CD4-positive, alpha-beta T cell treated with Interleukin-12 subunit alpha and Interleukin-12 subunit beta, for 1 hour (primary cell): ENCODE measurements at places on chromosomes 2 and 18.

DNA sequence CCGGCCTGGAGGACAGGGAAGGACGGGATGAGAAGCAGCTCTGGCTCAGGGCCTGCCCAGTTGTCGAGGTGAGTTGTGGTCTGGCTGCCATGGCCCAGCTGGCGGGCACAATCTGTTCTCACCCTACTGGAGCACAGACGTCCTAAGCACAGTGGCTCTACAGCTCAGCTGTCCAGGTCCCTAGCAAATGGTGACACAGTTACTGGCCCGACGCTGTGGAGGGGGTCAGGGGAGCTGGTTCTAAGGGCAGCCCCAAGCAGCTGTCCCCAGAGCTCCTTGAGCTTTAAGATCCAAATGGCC is 32.9 kb downstream of the KCNK3 start:
- no peak for DNase-seq

- no peak for DNase-seq
Observed at GRCh38 chr2:165623783-165624469, 154.4 kb downstream of the CSRNP3 start.

DNA sequence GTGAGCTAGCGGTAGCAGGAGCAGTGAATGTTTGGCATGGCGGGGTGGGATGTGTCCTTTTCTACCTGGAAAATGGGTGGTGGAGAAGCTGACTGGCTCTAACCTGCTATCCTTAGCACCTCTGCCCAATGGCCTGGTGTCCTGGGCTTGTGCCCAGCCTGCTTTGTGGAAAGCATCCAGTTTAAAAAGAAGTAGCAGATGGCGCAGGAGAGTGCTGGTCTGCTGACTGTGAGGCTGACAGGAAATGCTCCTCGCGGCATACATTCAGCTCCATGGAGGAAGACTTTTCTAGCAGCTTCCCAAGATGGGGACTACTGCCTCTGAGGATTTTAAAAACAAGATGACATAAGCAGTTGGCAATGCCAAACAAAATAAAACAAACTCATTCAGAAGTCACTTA is 56.2 kb upstream of the LYPD6B start:
- DNase-seq: no peak

DNA sequence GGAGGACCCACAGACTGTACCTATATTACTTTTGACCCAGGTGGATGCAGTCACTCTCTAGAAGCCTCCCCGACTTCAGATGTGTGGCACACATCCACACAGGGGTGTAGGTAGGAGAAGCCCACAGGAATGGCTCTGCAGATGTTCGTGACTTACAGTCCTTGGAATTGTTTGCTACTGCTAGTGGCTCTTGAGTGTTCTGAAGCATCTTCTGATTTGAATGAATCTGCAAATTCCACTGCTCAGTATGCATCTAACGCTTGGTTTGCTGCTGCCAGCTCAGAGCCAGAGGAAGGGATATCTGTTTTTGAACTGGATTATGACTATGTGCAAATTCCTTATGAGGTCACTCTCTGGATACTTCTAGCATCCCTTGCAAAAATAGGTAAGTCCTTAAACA is 605 bp downstream of the SLC9A4 start:
- no peak for DNase-seq

DNA sequence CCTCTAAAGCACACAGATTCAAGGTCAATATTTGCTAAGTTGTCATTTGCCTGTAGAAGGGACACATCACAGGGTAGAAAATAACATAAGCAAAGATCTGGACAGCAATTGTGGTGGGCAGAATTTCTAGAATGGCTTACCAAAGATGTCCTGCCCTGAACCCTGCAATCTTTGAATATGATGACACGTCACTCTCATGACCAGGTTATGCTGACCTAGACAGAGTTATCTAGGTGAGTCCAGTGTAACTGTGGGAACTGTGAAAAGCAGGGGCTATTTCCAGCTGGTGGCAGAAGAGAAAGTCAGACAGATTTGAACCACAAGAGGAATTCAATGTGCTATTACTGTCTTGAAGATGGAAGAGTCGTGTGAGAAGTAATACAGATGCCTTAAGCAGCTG is 112.3 kb upstream of the CNGA3 start:
- no peak for DNase-seq

DNA sequence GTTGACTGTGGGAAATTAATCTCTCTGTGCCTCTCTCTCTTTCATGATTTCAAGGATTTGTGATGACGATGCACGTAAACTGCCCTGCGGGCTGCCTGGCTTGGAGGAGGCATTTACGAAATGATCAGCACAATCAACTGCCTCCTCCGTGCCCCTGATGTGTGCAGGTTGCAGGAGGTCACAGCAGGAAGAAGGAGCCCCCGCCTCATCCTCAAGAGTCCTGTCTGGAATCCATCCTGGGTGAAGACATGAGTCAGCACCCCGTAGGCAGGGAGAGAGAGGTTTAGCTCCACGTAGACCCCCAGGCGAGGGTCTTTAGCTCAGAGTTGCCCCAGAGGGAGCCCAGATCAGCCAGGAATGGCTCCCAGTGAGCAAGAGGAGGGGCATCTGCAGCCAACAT is 17.1 kb upstream of the TEX51 start:
- no peak for DNase-seq

GRCh38 chr18:58125183-58125582 is 81.2 kb downstream of the NEDD4L start:
- DNase-seq: no peak

DNA sequence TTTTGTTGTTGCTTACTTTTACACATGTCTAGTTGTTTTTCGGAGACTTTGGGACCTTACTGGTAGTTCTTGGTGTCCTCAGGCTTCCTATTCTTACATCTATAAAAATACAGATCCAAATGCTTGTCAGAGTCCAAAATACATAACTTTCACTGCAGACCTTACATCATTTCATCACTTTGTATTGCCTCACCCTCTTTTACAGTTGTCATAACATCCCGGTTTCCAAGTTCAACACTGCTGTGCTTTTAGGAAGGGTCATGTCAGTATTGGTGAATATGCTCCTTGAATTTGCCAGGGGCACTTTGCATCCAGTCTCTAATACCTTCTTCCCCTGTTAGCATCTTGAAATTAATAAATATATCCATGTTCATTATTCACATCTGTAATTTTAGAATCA is 518.2 kb upstream of the RAB12 start:
- DNase-seq: no peak

DNA sequence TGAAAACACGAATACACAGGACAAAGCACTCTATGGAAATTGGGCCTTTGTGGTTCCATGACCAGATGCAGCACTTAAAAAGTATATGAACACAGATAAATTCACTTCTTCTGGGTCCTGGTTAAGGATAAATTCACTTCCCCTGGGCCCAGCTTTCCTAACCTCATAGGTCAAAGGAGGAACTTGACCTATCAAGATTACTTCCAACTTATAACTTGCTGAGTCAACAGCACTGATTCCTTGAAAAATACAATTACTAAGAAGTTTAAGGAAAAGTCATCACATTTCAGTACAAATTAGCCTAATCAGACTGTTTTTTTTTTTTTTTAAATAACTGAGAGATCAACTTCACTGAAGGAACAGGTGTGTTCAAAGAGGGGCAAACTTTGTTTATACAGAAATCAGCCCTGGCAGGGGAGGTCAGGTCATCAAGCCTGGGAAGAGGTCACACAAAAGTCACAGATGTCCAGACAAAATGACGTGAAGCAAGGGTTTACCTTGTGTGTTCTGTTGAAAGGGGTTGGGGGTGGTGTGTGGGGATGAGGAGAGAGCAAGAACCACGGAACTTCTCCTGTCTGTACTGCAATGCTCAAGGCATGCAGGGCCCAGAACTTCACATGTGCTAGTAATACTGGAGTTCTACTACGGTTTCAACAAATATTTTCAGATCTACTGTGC is 55.8 kb downstream of the PPP4R1 start:
- no peak for DNase-seq

DNA sequence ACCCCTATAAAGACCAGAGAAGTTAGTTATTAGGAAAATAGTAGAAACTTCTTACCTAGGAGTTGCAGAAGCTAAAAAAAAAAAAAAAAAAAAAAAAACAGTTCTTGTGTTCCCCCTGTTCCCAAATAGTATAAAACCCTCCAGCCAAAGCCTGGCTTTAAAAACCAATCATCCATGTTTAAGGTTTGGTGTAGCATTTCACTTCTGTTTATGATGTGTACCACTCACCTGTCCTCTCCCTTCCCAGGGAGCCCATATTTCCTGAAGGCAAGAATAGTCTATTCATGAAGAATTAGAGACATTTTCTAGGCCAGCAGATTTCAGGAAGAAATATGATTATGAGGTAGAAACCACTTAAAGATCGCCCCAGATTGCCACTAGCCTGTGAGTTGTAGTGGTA is 273.6 kb downstream of the SETBP1 start:
- no peak for DNase-seq

GRCh38 chr2:19228181-19228593 is 130.2 kb downstream of the OSR1 start:
- DNase-seq: no peak

GRCh38 chr2:173048897-173049661 is 26.6 kb upstream of the MAP3K20 start:
- no peak for DNase-seq
